ENCODE measurements at places on chromosomes 3 and 15.

DNA sequence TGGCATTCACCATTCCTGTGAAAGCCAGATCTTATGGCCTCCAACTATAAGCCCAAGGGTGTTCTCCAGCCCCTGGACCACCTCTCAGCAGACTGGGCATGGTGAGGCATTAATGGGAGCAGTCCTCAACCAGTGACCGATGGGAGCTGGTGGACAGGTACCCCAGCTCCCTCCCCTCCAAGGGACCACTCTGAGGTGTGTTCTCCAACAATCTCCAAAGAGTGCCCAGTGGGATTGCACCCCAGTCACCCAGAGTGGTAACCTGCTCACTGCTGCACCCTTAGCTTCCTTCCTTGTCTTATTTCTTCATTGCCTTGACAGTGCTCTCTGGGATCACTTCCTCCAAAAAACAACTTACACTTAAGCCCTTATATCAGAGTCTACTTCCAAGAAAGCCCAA is 8.2 kb upstream of the ITGA11 start:
- DNase-seq = no peak

- peak; percentile 46 for DNase-seq
Observed at GRCh38 chr3:117045143-117045542, 335.6 kb downstream of the TUSC7 start.

GRCh38 chr3:172061724-172062184 is 22.4 kb downstream of the FNDC3B start:
- no peak for DNase-seq

GRCh38 chr15:52289629-52290081 is 5.9 kb downstream of the MYO5C start:
- no peak for DNase-seq

GRCh38 chr3:20022954-20023622 is 11.0 kb upstream of the PP2D1 start:
- DNase-seq = no peak

- DNase-seq = no peak
Observed at GRCh38 chr15:56887782-56888438, 30.5 kb upstream of the TCF12 start.

- no peak for DNase-seq
Observed at GRCh38 chr3:67484085-67484484, 170.3 kb downstream of the SUCLG2 start.

DNA sequence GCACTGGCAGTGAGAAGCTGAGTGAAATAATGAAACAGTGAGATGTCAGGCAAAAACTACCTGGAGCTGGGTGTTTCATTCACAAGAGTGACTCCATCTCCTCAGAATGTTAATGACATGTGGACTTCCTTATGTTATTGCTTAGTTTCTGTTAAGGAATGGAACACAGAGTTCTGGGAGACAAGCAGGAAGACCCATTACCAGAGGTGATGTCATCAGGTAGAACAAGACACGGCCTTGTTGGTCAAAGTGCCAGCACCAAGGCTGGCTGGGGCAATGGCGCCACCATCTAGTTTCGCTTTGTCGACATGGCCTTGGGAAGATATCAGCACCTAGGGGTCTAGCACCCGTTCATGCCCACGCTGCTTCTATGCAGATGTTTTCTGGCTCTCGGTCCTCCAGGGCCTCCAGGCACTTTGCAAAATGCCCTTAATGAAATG is 252.2 kb downstream of the FAM43A start:
- DNase-seq = no peak

DNA sequence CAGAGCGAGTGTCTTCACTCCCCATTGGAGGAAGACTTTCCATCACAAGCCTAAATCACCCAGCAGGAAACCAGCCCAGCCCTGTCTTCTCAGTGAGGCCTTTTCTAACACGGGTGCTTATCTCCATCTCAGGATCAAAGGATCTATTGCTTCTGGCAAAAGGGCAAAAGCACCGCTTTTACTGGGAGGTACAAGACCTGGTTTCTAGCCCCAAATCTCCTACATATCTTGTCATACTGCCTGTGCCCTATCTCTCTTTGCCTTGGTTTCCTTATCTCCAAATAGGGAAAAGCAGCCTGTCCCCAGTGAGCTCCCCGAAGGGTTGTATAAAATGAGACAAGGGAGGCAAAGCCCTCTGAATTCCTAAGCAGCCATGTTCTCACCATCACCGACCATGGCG is 5.2 kb downstream of the GLB1 start:
- DNase-seq = no peak

All from NT2/D1 (cell line).